ENCODE measurements at places on chromosomes 16 and 17. TPM values are rescaled to one million over a fixed set of nuclear protein-coding genes. Genes with fewer than 3 reads are reported as not detected.

GRCh38 chr17:45902892-45903346 is 8.6 kb downstream of the MAPT start:
- DNase-seq = no peak

- no peak for DNase-seq
These were observed 644 bp upstream of the RHBDF2 start for GRCh38 chr17:76501827-76502307.

- no peak for DNase-seq
These were observed 41.9 kb downstream of the NFAT5 start for GRCh38 chr16:69607674-69608073.

- DNase-seq = no peak
These were observed 22.8 kb downstream of the ABCC1 start for GRCh38 chr16:15972046-15972868.

The ACSM3 gene
- polyA plus RNA-seq = 2.3 TPM

DNA sequence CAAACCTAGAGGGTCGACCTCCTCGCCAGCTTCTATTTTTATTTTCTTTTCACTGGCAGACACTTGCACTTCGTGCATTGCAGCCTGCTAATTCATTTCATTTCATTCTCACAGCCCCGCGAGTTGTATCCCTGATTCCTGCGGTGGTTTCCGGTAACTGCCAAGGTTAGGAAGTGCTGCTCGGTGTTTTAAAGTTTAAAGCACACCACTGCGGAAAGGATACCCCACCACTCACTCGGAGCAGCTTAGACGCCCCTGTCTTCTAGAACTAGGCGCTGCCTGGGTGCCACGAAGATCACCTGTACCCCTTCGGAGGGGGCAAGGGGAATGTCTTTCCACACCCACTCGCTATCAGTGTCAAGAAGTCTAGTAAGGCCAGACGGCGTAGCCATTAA is 509 bp downstream of the CNEP1R1 start:
- DNase-seq = peak; percentile 10

GRCh38 chr17:36675786-36676185 is 74.4 kb downstream of the MRM1 start:
- DNase-seq = no peak

- no peak for DNase-seq
These were observed 21.0 kb downstream of the SLC7A6OS start for GRCh38 chr16:68289621-68290329.

DNA sequence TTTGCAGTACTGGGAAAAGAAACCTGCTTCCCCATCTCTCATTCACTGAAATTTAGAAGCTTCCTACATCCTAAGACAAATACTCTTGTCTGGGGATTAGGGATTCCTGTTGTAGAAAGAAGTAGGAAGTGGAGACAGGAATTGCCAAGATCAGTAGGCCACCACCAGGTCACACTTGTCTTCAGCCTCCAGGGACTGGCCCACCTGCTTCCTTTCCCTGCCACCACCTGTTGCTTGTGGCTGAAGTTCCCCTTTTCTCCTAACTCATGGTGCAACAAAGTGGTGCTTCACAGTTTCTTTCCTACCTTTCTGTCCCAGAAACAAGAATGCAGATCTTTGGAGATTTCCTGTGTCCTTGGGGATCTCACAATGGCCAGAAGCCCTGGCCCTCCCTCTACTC is 82.4 kb downstream of the WNT3 start:
- no peak for DNase-seq

The SCNN1G gene
- not detected for polyA plus RNA-seq

DNA sequence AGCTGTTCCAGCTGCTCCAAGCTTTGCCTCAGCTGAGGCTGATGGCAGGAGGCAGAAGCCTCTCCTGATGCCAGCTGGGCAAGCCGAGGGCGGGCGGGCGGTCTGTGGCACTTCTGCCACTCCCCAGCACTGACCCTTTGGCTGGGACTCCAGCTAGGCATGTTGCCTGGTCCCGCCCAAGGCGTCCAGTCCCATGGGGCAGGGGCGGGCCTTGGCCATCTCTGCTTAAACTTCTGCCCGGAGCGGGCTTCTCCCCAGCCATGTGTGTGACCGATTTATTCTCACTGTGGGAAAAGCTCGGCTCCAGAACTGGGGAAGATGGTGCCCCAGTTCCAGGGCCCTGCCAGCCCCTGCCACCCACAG is 349.1 kb downstream of the SEC14L1 start:
- DNase-seq = peak; percentile 75

The ITGAX gene
- 1.1 TPM for polyA plus RNA-seq
